Epithelial cell of proximal tubule (primary cell): ENCODE measurements at places on chromosomes 5 and 9.
A peak's percentile ranks its signal among the peaks of the same experiment; 100 is the strongest.

GRCh38 chr5:160699301-160699700, 152.7 kb downstream of the ATP10B start:
- peak; percentile 33 for DNase-seq

DNA sequence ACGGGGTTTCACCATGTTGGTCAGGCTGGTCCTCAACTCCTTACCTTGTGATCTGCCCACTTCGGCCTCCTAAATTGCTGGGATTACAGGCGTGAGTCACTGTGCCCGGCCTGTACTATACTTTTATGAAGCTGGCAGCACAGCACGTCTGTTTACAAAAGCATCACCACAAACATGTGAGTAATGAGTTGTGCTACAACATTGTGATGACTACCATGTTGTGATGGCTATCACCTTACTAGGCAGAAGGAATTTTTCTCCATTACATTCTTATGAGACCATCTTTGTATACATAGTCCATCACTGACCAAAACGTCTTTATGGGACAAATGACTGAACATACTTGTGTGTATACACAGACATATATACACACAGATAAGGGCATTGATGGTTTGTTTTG, 1019.0 kb downstream of the CDH18 start:
- DNase-seq, result no peak

DNA sequence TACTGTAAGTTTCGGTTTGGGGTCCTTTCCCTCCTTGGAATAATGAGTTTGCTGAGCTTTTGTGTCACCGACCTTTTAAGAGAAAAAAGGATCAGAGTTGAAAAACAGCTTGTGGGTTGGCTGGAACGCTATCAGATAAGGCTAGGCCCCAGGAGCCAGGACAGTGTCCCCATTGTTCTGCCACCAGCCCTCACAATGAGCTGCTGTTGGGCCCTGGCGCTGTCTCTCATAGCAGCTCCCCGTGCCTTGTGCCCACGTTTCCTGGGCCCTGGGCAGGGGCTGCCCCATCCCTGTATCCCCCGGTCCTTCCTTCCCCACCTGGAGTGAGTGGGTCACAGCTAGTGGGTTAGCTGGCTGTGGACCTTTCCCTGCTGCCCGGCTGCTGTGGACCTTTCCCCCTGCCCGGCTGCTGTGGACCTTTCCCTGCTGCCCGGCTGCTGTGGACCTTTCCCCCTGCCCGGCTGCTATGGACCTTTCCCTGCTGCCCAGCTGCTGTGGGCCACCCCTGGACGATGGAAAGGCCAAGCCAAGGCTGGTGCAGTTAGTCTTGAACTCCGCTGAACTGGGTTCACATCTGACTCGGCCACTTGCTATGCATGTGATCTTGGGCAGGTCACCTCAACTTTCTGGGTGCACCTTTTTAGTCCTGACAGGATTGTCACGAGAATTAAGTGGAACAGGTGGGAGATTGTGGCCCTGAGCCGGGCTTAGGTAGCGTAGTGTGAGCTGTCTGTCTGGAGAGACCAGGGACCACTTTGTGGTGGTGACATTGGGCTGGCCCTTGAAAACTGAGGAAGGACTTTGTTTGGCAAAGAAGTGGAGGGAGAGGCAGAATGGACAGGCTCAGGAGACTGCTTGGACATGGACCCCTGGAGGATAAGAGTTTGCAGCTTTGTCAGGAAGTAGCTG, 99.5 kb downstream of the DAB2IP start:
- DNase-seq, result no peak

DNA sequence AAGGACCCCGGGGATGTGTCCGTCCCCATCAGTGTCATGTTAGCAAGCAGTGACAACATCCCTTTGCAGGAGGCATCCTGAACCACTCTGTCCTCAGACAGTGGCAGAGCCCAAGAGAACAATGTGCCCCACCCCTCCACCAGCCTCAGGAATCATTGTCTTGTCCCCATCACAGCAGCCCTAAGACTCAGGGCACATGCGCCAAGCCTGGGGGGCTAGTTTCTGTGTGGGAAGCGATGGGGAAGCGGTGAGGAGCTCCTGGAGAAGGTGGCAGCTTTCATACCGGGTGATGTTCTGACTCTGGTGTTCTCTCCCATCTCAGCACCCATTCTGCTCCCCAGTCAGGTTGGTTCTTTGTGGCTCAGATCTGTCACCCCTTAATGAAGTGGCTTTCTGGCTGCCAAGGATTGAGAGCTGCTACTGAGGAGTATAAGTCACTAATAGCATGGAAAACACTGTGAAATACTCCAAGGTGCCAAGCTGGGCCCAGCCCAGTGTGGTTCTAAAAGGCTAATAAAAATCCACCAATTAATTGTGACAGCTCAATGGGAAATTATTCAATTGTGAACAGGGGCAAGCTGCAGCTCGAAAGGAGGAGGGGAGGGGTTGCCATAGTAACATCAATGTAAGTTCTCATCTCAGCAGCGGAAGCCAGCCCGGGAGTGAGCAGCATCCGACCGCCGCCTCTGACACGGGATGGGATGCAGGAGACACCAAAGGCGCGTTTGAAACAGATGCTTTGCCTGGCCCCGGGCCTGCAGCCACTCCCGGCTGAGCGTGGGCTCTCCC, 4.7 kb downstream of the QRFP start:
- no peak for DNase-seq

DNA sequence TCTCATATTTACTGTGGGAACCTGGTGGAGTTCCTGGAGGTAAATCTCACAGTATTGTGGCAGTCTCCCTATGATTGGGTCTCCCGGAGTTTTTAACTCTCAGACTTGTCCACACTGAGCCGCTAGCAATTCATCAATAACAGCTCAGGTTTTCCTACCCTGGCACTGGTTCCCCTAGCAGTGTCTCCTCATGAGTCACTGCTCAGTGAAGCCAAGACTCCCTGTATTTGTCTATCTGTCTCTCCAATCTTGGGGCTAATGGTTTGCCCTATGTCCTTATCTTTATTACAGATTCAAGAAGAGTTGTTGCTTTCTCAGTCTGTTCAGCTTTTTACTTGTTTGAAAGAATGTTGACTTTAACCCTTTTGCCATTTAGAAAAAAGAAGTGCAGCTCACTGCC, 176.7 kb upstream of the FGF10 start:
- no peak for DNase-seq

DNA sequence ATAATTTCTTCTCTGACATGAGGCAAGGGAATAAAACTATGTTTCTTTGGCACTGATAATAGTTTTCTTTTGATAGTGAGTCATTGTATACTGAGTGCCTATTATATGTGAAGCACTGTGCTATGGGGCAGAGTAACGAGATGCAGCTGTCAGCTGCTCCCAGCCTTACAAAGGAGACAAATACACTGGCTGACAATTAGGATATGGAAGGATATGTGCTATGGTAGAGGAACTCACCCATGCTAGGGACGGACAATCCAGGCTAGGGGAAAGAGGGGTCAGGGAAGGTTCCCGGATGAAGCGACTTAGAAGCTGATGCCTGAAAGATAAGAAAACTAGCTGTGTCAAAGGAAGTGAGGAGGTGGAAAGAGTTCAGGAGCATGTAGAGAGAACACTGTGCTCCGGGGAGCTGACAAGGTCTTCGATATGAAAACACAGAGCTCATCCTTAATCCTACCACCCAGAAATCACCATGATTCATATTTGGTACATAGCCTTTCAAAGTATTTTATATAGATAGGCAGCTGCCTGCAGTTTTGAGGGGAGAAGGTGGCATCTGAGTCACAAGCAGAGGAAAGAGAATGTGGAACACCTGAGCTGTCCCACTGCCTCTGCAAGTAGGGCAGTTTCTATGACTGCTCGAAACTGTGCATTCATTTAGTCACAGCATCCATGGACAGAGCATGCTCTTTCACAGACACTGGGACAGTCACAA, 12.1 kb downstream of the BSPRY start:
- DNase-seq, result no peak

DNA sequence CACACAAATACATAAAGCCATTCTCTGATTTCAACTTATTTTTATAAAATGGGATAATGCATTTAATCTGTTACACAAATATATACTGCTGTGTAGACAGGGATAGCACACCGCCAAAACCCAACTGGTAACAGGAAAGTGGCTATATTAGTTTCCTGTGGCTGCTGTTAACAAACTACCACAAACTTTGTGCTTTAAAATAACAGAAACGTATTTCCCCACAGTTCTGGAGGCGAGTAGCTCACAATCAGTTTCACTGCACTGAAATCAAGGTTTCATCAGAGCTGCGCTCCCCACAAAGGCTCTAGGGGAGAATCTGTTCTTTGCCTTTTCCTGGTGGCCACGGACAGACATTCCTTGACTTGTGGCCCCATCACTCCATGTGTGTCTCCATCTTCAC, 94.0 kb downstream of the MLLT3 start:
- no peak for DNase-seq

DNA sequence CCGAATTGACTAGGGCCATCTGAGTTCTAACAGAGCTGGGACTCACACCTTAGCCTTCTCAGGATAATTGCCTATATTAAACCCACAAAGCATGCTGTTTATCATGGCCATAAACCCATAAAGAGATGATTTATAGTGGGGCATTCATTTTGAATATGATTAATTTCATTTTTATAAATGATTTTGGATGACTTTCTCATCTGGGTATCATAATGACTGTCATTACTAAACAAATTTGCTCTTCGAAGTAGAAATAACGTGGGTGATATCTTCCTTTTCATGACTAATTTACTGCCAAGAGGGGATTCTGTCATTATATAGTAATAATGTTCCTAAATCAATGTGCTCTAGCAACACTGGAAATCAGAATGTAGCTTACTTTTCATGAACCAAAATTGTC, 498.2 kb downstream of the CDH12 start:
- DNase-seq, result no peak

- no peak for DNase-seq
Observed at GRCh38 chr9:76266649-76267283, 127.5 kb downstream of the RFK start.

GRCh38 chr9:137308057-137308619, 6.1 kb upstream of the NRARP start:
- DNase-seq, result no peak

DNA sequence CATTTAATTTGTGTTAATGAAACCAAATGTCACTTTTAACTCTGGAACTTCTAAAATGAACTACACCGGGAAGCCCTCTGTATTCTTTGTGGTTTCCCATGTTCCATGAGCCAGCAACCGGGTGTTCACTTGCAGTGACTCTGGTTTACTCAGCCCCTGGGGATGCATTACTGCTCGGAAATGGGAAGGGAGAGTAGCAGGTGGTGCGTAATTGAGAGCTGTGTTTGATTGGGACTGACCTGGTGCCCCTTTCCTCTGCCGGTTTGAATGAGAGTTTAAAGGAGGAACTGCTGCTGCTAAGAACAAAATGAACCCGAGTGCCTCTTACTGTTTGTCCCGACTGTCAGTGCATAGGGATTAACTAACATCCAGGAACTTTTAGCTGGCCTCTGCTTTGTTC, 100.1 kb upstream of the DHFR start:
- DNase-seq, result no peak

DNA sequence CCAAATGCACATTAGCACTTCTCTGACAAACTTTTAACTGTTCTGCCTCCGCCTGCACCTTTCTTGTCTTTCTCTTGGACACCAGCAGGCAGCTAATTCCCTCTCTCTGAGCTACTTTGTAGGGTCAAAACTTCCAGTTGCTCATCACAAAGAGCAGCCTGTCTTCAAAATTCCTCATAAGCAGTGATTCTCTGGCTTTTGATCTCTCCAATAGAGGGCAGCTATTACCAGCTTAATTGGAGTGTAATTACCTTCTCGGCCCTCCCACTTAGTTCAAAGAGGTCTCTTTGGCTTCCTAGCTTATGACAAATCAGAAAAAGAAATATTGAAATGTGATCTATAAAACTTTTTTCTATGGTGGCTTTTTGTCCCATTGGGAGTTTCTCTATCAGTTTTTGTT, 43.6 kb upstream of the RAD23B start:
- no peak for DNase-seq

DNA sequence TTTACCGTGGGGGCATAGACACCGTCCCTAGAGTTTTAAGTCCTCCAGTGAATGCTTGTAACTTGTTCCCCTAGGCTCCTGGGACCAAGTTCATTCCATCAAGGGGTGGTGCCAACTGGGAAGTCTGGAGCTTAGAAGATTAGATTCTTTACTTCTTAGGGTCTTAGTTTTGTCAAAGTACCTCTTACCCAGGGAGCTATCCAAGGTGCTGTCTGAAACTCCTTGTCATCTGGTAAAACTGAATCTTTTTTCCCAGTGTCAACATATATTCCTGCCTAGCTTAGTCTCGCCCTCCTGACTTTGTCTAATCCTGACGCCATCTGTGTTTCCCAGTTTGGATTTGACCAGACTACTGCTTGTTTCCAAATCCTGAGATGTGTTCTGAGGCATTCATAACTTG, 41.6 kb downstream of the MAMDC2 start:
- DNase-seq, result no peak

DNA sequence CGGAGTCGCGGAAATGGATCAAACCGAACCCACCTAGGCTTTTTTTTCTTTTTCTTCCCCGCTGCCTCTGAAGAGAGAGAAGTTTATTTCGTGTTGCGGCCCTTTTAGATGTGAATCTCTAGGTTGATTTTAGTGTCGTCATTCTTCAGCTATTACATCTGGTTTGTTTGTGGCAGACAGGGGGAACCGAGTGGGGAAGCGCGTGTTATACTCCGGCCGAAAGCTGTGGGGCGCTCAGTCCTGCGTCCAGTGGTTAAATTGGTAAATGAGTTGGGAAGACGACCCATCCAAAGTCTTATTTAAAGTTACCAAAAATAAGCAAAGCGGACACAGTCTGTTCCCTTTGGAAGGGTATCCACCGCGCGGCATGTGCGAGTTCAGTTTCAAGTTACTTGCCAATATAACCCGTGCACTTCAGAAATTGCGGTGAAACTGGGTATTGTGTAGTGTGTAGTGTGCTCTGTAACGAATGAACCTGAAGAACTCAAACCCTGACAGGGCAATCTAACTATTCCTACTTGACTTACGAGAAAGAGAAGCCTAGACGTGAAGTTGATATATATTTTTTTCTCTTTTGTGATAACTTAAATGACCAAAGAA, 1.3 kb downstream of the MAN2A1 start:
- DNase-seq, result no peak

DNA sequence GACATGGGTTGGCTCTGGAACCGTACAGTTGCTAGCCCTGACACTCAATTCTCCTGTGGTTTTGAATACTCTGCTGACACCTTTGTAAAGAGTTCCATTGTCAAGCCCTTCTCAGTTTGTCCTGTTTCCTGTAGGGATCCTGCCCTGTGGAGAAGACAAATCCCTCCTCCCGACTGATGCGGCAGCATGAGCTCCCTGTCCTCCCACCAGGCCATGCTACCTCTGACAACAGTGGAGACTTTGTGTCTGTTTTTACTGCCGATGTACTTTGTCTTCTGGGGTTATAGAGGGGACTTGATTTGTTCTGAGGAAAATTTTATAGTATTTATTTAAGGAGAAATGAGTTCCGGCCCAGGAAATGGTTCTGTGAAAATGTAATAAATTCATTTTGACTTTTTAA, 57.8 kb downstream of the PRLR start:
- DNase-seq, result no peak

GRCh38 chr5:36561601-36562000, 44.8 kb upstream of the SLC1A3 start:
- DNase-seq, result no peak

- no peak for DNase-seq
Observed at GRCh38 chr5:18954239-18954638, 1033.8 kb downstream of the CDH18 start.
